Pancreas (tissue), 10 donors: ENCODE measurements at places on chromosomes 4 and X.

DNA sequence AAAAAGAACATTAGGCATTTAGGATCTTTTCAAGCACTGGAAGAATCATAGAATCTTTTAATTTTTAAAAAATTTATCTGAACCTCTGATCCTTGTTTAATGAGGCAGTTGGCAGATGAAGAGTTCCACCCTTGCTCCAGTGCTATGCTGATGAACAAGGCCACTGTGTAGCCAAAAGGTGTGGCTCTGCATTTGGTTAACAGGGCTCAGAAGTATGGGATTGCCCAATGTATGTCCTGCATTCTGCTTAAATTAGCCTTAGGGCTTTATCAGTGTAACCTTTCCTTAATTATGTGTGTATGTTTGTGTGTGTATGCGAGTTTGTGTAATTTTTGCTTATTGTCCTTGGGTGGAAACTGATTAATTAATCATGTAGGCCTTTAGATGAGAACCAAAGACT lies 43.3 kb upstream of the PPM1K start:
- DNase-seq, result no peak

DNA sequence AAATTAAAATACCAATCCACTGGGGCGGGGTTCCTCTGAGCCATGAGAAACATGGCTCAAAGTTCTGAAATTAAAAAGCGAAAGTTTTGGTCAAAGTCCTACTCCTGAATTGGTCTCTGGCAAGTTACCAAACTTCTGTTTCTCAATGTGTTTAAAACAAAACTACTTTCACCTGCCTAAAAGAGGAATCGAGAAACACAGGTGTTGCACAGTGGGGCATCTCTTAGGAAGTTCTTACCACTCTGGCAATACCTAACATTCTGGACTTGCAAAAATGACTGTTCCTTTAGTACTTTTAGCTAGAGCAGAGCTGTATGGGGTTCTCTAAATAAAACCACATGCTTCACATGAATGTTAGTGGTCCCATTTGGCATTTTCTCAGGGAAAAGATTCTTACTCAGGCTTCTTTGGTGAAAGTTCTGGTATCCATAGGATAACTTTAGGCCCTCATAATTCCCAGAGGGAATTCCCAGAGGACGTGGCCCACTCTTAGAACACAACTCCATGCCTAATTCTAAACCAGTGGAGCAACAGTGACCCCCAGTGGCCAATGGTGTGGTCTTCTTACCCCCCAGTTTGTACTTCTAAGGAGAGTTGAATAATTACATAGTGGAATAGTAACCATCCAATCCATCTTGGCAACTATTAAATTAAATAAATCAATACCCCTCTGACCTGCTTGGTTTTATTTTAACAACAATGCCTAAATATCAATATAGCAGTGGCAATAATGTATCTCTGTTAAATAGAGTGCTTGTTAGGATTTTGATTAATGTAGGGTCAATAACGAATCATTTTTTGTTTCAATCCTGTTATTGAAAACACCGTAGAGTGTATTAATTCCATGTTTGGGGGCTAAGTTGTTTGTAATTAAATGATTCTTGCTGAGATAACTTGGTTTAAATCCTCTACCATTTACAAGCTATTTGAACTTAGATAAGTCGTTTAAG lies 21.9 kb downstream of the BMP3 start:
- peak; percentile 55 for DNase-seq

DNA sequence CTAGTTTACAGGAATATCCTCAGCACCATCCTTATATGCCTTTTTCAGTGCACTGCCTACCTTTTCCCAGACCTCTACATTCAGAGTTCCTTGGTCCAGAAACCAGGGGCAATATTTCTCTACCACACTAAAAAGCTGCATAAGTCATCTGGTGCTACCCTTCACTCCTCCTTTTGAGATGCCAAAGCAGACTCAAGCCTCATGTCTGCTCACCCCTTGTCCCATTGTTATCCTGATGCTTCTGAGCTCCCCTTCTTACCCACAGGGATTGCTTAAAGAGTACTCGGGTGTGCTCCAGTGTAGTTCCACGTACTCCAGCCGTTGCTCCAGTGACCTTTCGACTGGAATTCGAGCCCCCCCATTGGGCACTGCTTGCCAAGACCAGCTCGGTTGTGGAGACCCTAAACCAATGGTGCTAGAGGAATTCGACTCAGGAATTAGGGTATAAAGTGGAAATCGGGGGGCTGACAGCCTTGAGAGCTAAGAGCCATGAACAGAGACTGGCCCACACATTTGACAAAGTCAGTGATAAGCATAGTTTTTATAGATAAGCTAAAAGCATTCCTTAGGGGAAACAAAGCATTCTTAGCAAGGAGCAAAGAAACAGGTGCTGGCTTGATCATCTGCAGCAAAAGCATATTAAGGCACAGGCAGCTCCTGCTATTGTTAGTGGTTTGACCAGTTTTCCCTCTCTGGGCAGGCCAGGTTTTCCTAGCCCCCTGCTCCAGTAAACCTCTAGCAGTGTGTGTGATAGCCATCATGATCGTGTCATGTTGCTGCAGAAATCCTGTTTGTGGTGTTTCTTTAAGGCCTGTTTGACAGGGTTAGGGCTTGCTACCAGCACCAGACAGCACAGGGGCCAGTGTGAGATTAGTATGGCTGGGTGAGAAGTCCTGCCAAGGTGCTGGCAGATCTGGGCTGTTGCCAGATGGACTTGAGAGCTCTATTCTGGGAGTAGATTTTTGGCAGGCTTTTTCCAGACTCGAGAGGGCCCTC lies 57.5 kb upstream of the WDR1 start:
- peak; percentile 77 for DNase-seq

DNA sequence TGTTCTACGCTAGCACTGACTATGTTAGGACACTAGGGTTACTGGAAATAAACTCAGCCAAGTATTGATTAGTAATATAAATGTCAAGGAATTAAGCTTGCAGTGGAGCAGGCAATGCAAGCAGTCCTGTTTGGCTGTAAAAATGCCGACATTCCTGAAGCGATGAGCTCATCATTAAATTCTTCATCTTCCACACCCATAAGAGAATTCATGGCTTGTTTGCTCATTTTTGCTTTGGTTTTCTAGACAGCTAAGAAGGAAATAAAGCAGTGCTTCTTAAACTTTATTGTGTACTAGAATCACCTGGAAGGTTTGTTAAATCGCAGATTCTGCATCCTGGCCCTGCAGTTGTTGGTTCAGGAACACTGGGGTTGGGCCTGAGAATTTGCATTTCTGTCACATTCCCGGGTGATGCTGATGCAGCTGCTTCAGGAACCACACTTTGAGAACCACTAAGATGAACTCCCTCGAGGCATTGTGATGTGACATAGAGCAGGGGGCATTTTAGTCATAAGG lies 17.8 kb downstream of the ANXA3 start:
- no peak for DNase-seq

DNA sequence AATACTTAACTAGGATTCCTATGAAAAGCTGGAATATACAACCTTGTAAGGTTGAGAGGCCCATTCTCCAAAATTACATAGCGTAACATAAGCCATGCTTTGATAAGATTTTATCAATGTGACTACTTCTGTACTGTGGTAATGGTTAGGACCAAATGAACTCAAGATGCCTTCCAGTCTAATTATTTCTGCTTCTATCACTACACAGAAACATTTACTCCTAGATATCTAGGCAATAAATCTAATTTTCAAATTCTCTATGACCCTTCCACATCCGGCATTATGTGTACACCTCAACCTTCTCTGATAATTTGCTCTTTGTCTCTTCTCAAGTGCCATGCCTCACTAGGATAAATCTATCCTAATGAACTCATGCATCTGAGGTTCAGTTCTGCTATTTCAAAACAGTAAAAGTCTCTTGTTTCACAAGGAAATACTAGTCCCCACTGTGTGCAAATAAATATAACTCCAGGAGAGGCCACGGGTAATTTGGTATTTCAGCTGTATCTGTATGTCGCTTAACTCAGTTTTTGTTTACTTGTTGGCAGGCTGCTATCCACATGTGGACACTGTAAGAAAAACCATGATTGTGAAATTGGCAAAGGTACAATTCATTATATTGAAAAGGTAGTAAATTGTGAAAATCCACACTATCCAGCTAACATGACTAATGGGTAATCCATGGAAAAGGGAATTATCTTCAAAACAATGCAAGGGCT lies 93.3 kb downstream of the PRDM5 start:
- DNase-seq, result no peak

- DNase-seq, result no peak
These were observed 45.1 kb upstream of the PPARGC1A start for GRCh38 chr4:23934915-23935314.

DNA sequence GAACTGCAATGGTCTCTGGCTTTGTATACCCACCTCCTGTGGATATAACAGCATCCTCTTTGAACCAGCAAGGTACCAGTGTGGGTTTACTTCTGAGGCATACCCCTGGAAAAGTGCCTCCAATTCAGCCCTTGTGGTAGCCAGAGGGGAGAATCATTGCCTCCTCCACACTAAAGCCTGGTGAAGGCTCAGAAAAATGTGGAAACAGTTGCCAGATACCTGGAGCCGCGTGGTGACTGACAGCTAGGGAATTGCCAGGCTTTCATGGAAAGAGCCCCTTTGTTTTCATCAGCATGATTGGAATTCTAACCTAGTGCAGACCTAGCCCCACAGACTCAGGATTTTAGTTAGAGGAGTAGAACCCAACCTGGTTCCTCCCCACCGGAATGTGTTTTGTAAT lies 168.6 kb upstream of the KLF3 start:
- DNase-seq, result no peak

DNA sequence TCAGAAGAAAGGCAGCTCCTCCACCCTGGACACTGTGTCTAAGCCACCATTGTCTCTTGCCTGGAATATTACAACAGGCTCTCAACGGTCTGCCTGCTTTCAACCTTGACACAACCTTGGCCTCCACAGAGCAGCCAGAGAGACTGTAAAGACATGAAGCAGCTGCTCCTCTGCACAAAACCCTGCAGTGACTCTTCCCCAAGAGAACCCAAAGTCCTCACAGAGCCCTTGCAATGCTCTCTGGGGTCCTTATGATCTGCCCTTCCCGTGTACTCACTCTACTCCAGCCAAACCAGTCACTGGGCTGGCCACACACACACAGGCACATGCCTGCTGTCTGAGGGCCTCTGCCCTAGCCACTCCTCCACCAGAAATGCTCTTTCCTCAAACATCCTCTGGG lies 75.9 kb upstream of the CPEB2 start:
- no peak for DNase-seq

DNA sequence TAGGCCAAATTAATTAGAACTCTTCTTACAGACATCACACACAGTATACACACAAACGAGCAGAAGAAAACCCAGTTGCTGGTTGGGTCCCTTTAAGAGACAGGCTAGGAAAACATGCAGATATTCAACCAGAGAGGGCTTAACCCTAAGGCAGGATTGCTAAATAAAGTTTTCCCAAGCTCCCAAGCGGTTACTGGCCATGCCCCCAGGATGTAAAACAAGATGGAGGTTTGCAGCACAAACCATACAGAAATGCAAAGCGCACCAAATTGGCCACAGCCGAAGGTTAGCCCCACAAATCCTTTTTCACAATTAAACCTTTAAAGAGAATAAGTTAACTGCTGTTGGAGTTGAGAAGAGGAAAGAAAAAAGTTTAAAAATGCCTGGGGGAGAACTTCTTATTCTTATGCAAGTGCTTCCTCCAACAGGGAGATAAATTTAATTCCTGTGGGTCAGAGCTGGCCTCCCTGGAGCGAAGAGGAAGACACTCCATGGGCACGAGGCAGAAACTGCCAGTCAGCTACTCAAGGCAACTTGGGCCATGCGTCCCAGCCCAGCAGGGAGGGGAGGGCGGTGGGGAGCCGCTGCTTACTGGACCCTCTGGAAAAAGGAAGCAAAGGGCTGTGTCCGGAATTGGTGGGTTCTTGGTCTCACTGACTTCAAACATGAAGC lies 167.6 kb upstream of the ARSJ start:
- DNase-seq, result no peak

- DNase-seq, result no peak
These were observed 55.4 kb downstream of the UGT2B4 start for GRCh38 chr4:69440308-69440707.

- DNase-seq, result no peak
These were observed 988.4 kb upstream of the TENM3 start for GRCh38 chr4:181254771-181255170.

- DNase-seq, result peak; percentile 86
These were observed at the start of gene TMEM131L for GRCh38 chr4:153466081-153466948. Gene TMEM131L, plus strand, starts transcription at chr4:153466360. Its CDS starts 38 bp downstream, at chr4:153466398.

- DNase-seq, result no peak
These were observed 1477.7 kb downstream of the RAPGEF2 start for GRCh38 chr4:160580581-160580980.

- DNase-seq, result no peak
These were observed 16.9 kb upstream of the ARMCX2 start for GRCh38 chrX:101676571-101676970.

DNA sequence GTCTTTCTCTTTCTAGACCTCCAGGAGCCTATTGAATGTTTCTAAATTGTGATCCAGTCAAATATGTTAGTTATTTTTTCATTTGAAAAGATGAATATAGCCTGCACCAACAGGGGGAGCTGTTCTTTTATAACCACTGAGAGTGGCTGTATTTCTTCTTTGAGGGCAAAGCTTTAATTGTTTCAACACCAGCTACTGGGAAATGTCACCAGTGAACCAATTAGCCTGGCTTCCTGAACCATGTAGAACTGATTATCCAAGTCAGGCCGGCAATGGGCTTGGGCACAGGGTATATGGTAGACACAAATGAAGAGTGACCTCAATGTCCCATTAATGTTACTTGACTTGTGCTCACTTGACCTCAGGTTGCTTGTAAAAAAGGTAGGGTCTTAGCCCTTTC lies 4.8 kb upstream of the DAPP1 start:
- DNase-seq, result no peak

- DNase-seq, result no peak
These were observed 388.0 kb downstream of the SPRY1 start for GRCh38 chr4:123784626-123785025.

DNA sequence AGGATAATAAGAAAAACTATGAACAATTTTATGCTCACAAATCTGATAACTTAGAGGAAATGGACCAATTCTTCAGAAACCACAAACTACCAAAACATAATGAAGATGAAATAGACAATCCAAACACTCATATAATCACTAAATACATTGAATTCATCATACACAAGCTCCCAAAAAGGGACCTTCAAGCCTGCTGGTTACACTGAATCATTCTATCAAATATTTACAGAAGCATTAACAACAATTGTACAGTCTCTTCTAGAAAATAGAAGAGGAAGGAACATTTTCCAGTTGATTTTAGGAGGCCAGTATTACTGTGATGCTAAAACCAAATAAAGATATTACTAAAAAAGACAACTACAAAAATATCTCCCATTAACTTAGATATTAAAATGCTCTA lies 88.3 kb downstream of the IL15 start:
- DNase-seq, result no peak

DNA sequence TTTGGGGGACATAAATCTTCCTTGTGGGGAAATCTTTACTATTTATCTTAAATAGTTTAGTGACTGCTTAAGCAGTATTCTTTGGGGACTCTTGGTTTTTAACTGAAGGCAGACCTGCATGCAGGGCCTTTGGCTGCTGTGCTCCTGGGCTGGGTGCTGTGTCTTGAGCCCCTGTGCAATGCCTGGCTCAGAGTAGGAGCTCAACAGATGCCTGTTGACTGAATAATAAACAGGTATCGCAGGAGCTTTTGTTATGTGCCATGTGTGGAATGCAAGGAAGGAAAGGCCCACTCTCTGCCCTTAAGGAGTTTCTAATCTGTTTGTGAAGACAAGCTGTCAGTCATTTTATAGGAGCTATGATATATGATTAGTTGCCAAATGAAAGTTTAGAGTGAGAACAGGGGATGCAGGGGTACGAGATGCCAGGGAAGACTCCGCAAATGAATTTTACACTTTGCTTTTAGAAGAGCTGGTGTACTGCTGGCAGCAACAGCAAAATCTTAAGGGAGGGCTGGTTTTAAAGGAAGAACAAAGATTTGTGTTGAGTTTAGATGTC lies 6.7 kb downstream of the GAB1 start:
- DNase-seq, result no peak
